NCI-H2029 (cell line): ENCODE measurements at places on chromosomes 11 and 22.

GRCh38 chr11:68282141-68282860, 10.5 kb upstream of the C11orf24 start:
- DNase-seq, result no peak

- DNase-seq, result no peak
These were observed 40.2 kb downstream of the TSPAN18 start for GRCh38 chr11:44766972-44767278.

DNA sequence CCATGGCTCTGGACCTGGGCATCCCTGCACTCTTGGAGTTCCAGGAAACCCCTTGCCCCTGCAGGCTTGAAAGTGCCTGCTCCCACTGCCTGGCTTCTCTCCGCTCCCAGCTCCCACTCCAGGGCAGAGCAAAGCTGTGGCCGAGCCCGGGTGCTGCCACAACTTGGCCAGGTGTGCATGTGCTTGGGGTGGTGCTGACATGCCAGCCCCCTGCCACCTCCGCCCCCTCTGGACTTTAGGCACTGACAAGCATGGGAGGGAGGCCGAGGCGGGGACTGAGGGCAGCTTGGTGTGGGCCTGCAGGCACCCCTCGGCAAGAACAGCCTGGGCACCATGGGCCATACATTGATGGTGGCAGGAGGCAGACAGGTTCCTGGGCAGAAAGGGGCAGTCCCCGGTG, 56.4 kb upstream of the B3GNT6 start:
- DNase-seq, result no peak

DNA sequence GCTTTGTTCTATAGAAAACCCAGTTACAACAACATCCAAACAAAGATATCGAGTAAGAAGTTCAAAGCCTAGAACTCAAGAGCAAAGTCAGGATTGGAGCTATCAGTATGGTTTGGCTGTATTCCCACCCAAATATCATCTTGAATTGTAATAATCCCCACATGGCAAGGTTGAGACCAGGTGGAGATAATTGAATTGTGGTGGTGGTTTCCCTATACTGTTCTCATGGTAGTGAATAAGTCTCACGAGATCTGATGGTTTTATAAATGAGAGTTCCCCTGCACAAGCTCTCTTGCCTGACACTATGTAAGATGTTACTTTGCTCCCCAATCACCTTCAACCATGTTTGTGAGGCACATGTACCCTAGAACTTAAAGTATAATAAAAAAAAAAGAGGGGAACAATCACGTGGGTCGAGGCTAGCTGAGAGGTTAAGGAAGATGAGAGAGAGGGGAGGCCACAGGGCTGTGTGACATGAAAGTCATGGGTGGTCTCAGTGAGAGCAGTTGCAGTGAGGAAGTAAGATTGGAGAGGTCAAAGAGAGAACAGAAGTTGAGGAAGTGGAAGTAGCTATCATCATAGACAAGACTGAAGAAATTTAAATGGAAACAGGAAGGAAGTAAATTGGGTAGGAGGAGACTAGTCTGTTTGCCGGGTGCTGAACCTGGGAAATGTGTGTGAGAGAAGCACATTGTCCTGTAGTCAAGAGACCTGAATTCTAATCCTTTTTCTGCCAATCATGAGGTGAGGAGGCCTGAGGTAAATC, 80.1 kb upstream of the CD44 start:
- DNase-seq, result no peak

DNA sequence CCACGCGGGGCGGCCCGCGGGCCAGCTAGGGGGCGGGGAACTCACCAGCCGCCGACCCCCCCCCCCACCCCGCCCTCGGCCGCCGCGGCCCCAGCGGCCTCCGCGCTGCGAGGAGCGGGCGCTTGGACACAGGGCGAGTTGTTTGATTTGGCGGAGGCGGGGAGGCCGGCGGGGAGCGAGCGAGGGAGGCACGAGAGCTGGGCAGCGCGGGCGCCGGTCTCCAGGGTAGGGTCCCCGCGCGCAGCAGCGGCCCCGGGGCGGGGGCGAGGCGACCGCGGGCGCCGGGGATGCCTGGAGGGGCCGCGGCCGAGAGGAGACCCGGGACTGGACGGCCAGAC, 64.4 kb downstream of the NAV2 start:
- no peak for DNase-seq

GRCh38 chr11:78535920-78536319, 38.7 kb downstream of the NARS2 start:
- no peak for DNase-seq

DNA sequence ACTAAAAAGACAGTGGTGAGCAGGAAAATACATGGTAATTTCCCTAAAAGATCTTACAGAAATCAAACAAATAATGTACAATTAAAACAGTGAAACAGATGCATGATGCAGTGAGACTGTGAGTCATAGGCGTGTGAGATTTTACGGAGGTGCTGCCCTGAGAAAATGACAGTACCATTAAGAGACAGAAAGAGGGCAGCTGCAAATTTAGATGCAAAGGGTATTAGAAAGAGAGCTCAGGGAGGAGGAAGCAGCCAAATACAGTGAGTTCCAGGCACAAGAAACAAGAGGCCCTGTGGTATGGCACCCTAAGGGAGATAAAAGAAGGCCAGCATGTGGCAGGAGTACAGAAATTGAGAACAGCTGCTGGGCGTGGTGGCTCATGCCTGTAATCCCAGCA, 88.5 kb upstream of the FIBIN start:
- no peak for DNase-seq

GRCh38 chr22:19873138-19873959, 18.7 kb upstream of the GNB1L start:
- DNase-seq, result no peak

DNA sequence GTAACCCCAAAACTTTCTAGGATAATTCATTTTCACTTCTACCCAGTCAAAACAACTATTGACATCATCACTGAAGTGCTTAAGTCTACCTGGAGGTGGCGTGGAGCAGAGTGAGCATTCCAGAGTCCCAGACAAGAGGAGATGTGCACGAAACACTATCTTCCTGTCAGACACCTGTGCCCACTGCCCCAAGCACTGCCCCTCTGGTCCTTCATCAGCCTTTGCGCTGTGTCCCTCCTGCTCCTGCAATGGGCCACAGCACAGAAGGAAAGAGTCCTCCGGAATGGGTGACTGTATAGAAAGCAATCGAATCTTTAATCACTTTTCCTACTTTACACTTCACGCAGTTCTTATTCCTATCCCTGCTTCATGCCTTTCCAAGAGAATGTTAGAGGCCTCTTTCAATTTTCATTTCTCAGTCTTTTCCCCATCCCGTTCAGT, 512 bp upstream of the GRIA4 start:
- DNase-seq, result no peak

DNA sequence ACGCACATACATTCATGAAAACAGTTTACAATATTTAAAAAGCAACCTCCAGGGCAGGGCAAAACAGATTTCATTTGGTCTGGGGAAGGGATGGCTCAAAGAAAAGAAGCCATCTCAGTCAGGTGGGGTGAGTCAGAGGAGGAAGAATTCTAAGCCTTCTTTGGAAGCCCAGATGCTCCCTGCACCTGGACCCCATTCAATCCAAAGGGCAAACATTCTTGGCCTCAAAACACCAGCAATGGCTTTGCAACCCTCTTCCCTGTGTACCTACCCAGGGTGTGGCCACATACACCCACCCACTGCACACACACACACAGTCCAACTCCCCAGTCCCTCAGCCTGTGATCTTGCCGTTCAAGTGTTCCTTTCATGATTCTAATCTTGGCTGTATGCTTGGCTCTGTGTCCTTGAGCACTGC, 2.0 kb downstream of the KCNE3 start:
- DNase-seq, result no peak

- no peak for DNase-seq
These were observed 24.5 kb downstream of the ST14 start for GRCh38 chr11:130183878-130184610.

DNA sequence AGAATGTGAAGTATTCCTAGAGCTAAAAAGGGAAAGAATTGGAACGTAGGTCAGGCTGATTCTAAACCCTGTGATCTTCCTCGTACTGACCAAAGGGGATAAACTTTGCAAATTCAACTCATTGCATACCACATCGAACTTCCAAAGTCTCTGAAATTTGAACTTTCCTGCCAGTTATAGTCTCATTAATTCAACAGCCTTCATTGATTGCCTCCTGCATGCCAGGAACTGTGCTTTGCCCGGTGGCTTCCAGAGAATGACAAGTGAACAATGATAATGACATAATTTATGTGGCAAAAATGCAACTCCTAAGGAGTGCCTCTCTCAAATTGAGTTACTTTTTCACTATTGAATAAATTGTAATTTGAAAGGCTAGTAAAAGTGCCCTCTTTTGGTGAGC, 107.7 kb upstream of the LDLRAD3 start:
- no peak for DNase-seq

DNA sequence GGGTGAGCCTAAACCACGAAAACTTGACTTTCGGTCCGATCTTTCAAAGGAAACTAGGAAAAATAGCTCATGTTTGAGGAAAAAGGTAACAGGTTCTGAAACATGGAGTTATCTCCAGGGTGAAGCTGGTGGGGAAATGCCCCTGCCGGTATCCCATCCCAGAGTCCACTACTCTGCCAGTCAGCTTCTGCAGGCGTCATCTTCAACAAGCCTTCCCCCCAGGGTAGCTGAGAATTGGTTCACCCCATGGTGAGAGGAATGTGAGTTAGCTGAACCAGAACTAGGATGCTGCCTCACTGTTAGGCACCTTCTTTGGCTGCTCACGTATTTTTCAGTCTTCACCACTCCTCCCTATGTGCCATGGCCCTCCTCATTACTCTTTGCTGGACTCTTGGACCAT, 1.1 kb downstream of the GVQW3 start:
- DNase-seq, result no peak

GRCh38 chr22:46900549-46900948, 138.1 kb downstream of the TBC1D22A start:
- no peak for DNase-seq

GRCh38 chr11:1153951-1154493, 3.7 kb upstream of the MUC5AC start:
- no peak for DNase-seq

- DNase-seq, result no peak
These were observed 28.0 kb upstream of the MYRF start for GRCh38 chr11:61724437-61724836.

GRCh38 chr11:2797741-2798361, 87.7 kb downstream of the CDKN1C start:
- DNase-seq, result no peak

GRCh38 chr22:45188779-45189178, 25.1 kb downstream of the NUP50 start:
- no peak for DNase-seq

DNA sequence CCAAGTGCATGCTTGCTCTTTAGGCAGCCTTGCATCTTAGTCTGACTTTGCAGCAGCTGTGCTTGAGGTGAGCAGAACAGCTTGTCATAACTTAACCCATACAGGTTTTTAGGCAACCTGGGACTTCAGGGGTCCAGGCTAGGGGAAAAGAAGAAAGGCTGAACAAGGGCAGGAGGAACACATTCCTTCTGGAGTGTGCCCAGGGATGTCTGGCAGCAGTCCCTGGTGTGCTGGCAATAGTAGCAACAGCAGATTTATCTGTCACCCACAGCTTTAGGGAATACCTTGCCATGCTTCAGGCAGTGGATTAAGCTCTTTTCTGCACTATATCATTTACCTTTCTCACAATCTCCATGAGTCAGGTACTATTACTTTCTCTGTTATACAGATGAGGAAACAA, 513.0 kb downstream of the RAB38 start:
- DNase-seq, result no peak

DNA sequence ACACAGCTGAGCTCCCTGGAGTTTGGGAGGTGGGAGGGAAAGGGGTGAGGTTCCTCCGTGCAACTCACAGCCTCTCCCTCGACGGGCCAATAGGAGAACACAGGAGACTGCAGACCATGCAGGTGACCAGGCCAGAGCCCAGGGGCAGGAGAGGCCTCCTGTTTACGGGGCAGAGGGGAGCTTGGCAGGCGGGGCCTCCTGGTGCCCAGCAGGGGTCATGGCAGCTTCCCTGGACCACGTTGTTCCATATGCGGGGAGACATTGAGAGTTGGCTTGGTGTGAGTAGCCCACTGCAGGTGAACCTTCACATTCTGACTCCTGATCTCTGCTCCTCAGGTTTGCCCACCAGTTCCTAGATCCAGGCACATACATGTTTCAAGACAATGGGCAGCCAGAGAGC, 19.3 kb upstream of the XKR3 start:
- DNase-seq, result no peak

GRCh38 chr11:117187428-117187798, 8.9 kb downstream of the SIDT2 start:
- DNase-seq, result no peak

- DNase-seq, result no peak
These were observed 73.2 kb downstream of the RAB38 start for GRCh38 chr11:88101881-88102597.

- peak; percentile 63 for DNase-seq
These were observed 83.9 kb upstream of the EED start for GRCh38 chr11:86160541-86161149.

GRCh38 chr11:130115218-130115617, 44.4 kb upstream of the ST14 start:
- peak; percentile 6 for DNase-seq

GRCh38 chr11:2309251-2310072, 7.6 kb downstream of the TSPAN32 start:
- DNase-seq, result no peak

DNA sequence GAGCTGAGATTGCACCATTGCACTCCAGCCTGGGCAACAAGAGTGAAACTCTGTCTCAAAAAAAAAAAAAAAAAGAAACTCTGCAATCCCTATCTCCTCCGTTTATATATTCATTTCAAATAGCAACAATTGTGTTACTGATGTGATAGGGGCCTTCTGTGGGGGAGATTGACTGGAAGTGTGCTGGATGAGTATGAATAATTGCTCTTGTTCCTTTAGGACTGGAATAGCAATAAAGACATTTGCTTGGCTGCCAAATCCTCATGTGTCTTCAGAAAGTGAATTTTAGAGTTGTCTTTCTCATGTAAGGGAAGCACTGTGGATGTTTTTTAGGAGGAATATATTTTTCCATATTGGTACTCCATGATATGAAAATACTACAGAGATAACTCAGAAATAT, 21.1 kb upstream of the ME3 start:
- DNase-seq, result no peak

DNA sequence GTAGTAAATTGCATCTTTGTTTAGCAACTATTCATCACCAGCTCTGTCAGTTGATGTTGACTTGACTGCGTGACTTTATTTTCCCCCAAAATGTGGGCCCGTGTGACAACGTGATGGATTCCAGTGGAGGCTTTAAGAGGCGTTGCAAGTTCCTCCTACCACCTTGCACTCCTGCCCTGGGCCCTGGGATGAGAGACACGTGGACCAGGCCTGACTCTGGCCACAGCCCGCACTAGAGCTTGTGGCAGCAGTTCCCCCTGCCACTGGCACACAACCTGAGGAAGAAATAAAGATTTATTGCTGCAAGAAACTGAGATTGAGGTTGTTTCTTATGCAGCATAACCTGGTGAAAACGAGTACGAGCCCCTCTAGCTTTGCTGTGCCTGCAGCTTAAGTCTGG, 31.9 kb downstream of the RASD2 start:
- no peak for DNase-seq

GRCh38 chr11:64356498-64357411, 2.2 kb upstream of the RPS6KA4 start:
- DNase-seq, result no peak

- no peak for DNase-seq
These were observed 5.5 kb downstream of the GRK3 start for GRCh38 chr22:25569983-25570382.
